Renal cortex interstitium (tissue), 15 donors: ENCODE measurements at places on chromosomes 5 and 9. TPM values are rescaled to one million over a fixed set of nuclear protein-coding genes. Genes with fewer than 3 reads are reported as not detected.

- no peak for DNase-seq
Observed at GRCh38 chr5:54985301-54986268, at the start of gene ESM1. Gene ESM1 (minus strand): TSS chr5:54985593. CDS start chr5:54985517, 76 bp downstream.

Gene SPOCK1
- 6.5 TPM for polyA plus RNA-seq

DNA sequence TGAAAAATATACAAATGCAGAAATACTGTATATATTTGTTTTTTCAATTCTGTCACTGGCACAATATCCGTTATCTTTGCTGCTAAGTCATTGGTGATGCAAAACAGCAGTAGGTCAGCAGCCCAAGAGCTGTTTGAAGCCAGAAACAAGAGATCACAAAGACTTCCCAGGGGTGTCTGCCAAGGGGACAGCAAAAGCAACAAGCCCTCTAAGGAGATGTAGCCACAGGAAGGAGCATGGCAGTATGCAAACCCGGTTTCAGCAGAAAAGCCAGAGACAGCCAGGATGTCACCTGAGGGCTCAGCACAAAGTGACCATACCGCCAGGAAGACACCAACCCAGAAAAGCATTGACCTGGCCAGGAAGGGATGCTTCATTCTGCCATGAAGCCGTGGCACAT, 241.5 kb downstream of the ARRDC3 start:
- DNase-seq = no peak

- no peak for DNase-seq
Observed at GRCh38 chr9:117114768-117115167, 300.1 kb downstream of the ASTN2 start.

DNA sequence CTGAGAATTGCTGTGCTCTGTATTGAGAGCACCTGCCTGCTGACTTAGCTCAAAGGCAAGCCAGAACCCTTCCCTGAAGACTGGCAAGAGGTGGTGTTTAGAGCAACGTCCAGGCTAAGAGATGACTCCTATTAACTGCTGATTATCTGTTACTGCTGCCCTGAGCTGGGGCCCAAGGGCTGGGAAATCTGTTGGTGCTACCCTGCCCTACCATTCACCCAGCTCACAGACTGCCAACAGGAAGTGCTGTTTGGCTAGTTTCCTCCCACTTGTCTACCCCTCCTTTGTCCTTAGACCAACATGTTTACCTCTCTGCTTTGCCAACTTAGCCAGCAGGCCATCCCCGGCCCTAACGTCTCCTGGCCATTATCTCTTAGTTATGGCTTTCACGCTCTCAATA, 6.9 kb downstream of the RAB24 start:
- no peak for DNase-seq

GRCh38 chr9:33106827-33107621, 30.6 kb upstream of the SMU1 start:
- DNase-seq = peak; percentile 24

DNA sequence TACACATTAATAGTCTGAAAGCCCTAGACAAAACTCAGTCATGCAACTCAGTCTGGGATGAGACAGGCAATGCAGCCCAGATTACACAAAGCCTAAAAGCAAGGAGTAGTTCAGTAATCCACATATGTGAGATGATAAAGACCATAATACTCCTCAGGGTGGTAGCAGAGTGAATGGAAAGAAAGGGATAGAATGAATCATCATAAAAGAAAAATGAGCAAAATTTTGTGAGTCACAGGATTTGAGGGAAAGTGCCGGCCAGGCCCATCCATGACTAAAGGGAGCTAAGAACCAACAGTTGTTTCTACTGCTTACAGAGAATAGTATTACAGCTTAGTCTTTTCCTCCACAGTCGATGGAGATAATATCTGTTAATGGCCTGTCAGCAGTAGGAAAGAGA, 90.0 kb upstream of the POU5F2 start:
- DNase-seq = no peak

- no peak for DNase-seq
Observed at GRCh38 chr9:71630377-71630995, 137.8 kb downstream of the CEMIP2 start.

- DNase-seq = no peak
Observed at GRCh38 chr5:170421826-170422225, 32.7 kb upstream of the KCNMB1 start.

Gene GABRA1
- polyA plus RNA-seq = not detected

Gene NR6A1
- polyA plus RNA-seq = 1.5 TPM

DNA sequence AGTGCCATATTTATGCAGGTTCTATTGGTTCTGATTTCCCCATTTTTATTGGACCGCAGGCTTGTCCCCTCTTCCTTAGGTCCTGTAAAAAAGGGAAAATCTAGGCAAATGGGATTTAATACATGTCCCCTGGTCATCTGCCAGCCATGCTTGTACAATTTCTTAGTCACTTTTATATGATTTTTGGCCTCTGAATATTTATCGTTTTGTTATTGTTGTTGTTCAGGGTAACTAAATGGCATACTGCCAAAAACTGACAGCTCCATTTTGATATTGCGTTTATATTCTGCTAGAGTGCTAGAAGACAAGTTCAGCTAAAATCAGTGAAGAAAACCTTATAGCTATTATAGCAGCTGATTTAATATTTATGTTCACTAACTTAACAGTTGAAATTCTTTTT, 770.2 kb upstream of the FAM174A start:
- no peak for DNase-seq

Gene HACD4
- polyA plus RNA-seq = 3.3 TPM

DNA sequence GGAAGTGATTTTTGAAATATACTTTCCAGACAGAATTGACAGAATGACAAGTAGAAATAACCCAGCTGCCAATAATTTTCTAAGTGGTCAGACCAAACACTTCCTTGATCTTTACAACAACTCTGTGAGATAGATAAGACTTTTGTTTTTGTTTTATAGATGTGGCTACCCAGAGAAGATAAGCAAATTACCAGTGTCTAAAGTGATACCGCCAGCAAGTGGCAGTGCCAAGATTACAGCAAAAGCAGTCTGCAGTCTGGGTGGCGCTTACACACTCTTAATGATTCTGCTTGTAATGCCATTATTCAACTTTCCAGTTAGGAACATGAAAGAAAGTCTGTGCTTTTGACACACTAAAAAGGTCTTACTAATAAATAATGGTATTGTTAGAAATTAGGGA, 92.1 kb downstream of the HCN1 start:
- DNase-seq = no peak

GRCh38 chr5:84382363-84383295, 2.1 kb downstream of the EDIL3 start:
- no peak for DNase-seq

GRCh38 chr9:101242651-101243050, 142.2 kb downstream of the BAAT start:
- no peak for DNase-seq

DNA sequence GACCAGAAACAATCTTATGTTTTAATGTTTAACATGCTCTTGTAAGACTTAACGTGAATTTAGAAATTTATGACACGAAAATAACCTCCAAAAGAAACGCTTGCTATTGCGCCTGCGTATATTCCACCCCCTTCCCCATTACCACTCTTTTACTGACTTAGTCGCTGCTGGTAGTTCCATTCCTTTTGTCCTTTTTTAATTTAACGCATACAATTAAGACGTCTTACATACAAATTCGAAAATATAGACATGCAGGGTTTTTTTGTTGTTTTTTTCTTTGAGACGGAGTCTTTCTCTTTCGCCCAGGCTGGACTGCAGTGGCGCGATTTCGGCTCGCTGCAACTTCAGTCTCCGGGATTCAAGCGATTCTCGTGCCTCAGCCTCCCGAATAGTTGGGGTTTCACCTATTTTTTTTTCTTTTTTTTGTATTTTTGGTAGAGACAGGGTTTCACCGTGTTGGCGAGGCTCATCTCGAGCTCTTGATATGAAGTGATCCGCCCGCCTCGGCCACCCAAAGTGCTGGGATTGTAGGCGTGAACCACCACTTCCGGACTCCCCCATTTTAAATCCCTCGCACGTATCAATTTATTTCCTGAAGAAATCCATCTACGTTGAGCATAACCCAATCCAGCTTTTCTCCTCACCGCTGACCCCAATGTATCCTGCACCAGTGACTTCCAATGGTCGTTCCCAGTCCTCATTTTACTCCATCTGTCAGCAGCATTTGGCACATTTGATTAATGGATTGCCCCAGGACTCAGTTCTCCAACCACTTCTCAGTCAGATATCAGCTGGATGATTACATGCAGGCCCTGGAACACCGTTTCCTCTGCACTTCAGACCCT, 684 bp upstream of the MED7 start:
- no peak for DNase-seq

Gene CTNNA1
- 419 TPM for polyA plus RNA-seq

GRCh38 chr5:66472010-66472409, 124.2 kb upstream of the MAST4 start:
- DNase-seq = no peak

Gene SH3GL2
- 3.8 TPM for polyA plus RNA-seq

DNA sequence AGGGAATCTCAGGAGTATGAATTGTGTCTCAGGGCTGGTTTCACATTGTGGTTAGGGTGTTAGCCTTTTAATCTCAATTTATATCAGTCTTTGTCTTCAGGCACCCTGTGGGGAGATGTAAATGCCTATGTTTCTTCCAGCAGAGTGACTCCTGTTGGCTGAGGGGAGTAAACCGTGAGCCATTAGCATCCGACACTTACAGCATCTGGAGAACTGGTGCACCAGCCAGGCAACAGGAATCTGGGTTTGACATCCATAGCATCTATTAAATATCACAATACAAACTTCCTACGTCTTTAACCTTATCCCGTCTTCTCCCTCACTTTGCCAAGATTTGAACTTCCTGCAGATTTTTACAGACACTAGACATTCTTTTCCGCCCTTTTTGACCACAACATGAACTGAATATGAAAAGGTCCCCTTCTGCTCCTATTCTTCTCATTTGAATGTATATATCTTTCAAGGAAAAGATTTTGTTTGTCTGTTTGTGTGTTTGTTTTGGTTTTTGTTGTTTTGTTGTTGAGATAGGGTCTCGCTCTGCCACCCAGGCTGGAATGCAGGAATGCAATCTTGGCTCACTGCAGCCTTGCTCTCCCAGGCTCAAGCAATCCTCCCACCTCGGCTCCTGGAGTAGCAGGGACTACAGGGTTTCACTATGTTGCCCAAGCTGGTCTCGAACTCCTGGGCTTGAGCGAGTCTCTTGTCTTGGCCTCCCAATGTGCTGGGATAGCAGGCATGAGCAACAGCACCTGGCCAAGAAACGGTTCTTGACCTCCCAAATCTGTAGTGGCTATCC, 626.2 kb downstream of the TLR4 start:
- no peak for DNase-seq

Gene DMGDH
- polyA plus RNA-seq = 28.2 TPM

DNA sequence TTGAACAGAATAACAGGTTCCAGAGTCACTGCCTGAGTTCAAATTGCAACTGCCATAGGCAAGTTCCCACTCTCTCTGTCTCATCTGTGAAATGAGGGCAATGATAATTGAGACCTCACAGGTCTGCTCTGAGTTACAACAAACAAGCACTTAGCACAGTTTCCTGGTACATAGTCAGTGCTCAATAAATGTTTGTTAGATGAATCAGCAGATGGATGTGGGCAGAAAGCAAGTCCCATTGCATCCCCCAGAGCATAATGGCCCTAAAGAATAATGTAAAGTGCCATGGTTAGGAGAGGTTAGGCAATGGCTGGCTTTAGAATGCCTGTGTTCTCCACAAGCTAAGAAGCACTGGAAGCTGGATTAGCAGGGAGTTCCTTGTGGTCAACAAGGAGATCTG, 136.5 kb upstream of the LARP1 start:
- DNase-seq = no peak

Gene PROB1
- 4.3 TPM for polyA plus RNA-seq
